ENCODE measurements at places on chromosomes 1 and 21. TPM values are rescaled to one million over a fixed set of nuclear protein-coding genes. Genes with fewer than 3 reads are reported as not detected.

Gene RAB25
- 0.49 TPM for total RNA-seq

GRCh38 chr1:24992124-24992760 is 62.2 kb upstream of the RUNX3 start:
- no peak for DNase-seq

DNA sequence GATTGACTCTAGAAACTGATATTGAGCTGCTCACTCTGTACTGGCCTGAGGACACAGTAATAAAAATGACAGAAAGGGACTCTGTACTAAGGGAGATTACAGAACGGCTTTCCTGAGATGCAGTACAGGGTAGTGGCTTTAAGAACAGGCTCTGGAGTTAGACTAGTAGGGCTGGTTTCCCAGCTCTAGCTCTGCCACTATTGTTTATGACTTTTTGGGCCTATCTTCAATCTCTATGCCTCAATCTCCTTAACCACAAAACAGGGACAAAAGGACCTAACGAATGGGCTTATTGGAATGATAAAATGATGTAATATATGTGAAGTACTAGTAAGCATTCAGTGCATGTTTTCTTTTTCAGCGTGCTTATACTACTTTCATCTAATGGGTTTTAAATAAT is 1.4 kb downstream of the DEPDC1 start:
- DNase-seq: no peak

- no peak for DNase-seq
Measured at GRCh38 chr1:55861676-55862340, 646.6 kb upstream of the USP24 start.

GRCh38 chr1:184260382-184260781 is 126.4 kb upstream of the C1orf21 start:
- DNase-seq: no peak

DNA sequence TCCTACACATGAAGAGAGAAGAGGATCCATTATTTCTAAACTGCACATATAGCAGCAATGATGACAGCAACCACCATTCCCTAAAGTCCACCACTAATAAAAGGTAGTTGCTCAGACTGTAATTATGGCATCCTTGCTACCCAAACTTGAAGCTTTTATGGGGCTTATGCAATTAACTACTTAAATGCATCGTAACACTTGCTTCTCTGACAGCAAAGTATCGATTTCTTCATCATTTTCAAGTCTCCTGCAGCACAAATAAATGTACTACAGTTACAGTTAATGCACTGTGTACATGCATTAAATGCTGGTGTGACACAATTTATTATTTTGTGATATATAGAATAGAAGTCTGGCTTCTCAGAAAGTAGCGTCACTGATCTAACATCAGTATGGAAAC is 241.7 kb downstream of the USH2A start:
- no peak for DNase-seq

DNA sequence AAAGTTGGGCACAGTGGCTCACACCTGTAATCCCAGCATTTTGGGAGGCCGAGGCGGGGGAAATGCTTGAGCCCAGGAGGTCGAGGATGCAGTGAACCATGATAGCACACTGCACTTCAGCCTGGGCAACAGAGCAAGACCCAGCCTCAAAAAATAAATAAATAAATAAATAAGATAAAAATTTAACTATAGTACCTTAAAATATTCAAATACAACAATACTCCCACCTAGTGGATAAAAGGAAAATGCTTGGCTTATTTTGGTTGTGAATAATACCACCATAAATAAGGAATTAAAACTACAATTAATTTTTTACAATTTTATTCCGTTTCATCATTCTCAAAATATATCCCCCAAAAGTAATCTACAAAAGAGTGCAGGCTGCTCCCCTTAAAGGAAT is 8.1 kb downstream of the PSMG1 start:
- DNase-seq: no peak

DNA sequence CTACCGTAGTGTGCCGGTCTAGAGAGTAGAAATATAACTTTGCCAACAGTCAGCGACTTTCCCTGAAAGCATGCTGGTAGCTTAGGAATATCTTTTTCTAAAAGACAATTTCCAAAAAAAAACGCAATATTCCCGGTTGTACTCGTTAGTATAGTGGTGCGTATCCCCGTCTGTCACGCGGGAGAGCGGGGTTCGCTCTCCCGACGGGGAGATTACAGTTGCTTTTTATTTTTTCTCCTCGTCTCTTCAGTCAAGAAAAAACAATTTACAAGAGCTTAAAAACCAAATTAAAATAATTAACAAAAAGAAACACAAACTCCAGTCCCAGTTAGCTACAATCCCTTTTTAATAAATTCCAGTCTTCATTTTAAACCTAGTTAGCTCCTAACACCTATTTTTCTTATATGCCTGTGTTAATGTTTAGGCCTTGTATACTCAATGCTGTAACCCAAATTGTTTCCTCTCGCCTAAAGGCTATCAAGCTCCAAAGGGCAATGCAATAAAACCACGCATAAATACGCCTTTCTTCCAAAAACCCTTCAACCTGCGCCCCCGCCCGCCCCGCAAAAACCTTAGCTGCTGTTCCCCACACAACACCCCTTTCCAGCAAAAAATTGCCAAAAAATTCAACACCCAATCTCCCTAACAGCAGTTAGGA is 7.8 kb downstream of the HSPA6 start:
- DNase-seq: no peak

- DNase-seq: no peak
Measured at GRCh38 chr1:107076841-107077240, 20.4 kb downstream of the PRMT6 start.

Gene PCSK9
- not detected for total RNA-seq

Measured in activated CD8-positive, alpha-beta T cell treated with anti-CD3 and anti-CD28 coated beads for 36 hours (primary cell).